Foreskin fibroblast (primary cell): ENCODE measurements at places on chromosomes 1 and 21.

DNA sequence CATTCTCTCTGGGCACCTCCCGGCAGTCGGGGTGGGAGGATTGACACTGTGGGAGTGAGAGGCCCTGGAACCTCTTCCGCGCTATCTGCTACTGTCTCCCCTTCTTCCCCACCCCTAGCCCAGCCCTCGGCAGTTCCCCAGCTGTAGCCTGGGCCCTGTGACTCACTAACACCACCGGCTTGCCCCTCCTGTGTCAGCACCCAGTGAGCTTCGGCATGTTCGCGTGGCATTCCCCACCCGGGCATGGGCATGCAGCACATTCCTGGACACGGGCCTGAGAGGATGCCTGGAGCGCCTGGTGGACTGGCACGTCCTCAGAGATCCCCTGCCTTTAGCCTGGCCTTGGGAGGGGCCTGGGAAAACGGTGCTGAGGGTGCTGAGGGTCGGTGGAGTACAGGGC is 1.3 kb downstream of the CDK18 start:
- DNase-seq: no peak

DNA sequence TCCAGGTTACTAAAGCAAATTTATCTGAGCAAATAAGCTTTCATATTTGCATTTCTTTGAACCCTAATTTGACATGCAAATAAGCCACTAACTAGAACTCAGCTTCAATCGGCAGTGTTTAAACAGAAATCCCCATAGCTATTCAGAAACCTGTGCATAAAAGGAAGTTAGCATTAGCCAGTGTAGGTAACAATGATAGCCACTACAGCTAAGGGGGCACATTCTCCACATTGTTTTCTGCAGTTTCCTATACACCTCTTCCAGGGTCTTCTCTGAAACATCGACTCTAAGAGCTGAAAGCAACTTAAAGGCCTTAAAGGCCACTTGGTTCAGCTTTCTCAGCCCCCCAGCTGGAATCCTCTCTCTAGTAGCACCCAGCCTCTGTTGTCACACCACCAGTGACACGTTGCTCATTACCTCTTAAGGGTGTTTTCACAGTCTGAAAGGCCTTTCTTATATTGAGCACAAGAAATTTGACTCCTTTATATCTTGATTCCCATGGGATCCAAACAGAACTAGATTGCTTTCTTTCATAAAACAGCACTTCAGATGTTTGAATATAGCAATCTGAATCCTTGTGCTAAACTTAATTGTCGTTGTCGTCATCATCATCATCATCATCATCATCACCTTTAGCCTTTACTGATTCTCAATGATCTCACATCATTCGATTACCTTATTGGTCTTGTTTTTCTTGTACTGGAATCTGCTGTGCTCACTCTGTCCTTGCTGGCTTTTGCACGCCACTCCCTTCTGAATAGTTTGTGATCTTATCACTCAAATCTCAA is 93.9 kb upstream of the DAB1 start:
- no peak for DNase-seq

DNA sequence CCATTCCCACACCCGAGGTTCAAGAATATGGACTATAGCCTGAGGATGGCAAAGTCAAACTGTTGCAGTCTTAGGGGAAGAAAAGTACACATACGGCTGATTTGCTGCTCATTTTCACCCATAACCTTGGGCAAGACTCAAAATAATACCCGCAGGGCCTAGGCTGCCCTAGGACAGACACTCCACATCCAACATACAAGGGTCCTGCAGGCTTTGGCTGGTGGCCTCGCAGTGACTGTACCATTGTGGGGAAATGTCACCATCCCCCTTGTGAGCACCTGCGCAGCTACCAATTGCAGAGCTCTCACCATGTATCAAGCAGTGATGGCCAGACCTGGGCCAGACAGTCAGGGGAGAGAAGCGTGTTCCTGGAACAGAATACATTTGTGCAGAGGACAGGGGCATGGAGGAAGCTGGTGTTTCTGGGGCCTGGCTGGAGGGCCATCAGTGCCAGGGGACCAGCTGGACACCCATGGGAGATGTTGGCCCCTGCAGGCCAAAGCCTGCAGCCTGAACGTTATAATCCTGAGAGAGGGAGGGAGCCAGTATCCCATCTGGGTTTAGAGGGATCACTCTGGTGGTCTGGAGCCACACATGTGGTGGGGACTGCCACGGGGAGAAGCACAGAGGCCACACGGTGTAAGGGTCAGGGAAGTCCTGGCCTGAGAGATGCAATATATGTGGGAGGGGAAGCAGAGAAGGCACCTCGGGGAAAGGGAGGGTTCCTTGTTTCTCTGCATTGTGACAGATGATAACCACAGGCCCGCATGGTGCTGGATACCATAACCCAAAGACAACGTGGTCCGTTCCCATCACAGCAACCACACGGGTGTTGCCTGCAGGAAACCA is 101.2 kb downstream of the GLIS1 start:
- no peak for DNase-seq

GRCh38 chr1:1451696-1452364 is 2.3 kb downstream of the ATAD3C start:
- DNase-seq: no peak

- peak; percentile 12 for DNase-seq
Measured at GRCh38 chr1:44511769-44512168, 106.7 kb downstream of the RNF220 start.

DNA sequence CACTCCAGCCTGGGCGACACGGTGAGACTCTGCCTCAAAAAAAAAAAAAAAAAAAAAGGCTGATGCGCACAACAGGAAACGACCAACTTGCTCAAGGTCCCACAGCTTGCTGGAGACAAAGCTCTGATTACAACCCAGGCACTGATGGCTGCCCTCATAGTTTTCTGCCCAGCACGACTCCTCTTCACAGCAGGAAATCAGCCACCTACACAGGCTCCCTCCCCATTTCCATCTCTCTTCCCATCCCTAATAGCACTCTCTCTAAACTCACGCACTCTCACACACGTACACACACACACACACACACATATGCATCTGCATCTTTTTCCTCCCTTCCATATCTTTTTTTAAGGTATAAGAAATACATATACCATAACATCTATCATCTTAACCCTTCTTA is 153.5 kb upstream of the SOD1 start:
- no peak for DNase-seq

DNA sequence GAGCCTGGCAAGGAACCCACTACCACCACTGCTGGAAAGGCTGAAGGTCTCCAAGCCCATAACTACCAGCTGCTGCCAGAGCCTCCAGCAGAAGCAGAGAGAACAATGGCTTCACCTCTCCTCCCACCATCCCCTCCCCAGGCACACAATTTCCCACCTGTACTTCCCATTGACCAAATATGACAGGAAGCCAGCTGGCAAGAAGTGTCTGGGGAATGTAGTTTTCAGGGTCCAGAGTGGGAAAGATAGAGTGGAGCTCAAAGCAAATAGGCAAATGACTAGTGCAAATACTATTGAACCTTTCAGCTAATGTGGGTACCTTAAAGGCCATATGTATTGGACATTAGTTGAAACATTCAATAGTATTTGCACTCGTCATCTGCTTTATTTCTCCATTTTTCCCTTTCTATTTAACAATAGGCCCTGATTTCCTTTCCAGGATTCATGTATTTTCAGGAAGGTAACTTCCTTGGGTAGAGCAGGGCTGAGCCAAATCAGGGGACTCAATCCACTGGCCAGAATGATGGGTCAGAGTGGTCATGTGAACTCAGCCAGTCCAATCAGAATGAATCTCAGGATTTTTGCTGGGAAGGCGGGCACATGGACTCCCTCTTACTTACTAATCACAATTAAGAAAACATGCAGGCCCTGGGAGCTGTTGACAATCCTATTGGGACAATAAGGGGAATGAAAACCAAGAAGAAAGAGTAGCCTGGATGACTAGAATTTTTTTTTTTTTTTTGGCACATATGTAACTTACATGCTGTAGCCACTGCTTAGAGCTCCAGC is 12.1 kb upstream of the NFYC start:
- no peak for DNase-seq

DNA sequence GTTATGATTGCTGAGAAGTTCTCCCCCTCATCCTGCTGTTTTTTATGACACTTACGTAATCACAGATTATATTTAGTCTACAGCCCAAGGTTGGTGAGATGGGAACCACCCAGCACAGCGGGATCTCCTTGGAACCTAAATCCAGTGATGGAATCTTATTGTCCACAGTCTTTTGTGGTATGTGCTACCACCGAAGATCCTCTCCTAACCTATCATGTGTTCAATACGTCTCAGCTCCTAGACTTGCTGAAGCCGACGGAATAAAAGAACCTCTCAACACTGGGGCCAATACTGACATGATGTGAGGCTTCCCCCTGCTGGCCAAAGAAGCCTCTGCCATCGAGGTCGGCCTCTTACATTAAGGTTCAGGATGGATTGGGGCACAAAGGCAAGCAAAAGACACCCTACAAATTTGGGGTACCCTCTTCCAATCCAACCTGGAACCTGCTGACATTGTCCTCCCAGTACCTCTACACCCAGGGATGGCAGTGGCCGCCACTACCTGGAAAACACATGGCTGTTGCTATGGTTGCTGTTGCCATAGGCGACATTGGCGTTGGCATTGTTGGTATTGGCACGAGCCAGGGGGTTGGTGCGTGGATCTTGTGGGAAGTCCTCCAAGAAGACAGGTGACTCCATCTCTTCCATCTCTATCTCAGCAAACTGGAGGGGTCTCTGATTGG is 19.4 kb upstream of the KIF21B start:
- DNase-seq: peak; percentile 82

DNA sequence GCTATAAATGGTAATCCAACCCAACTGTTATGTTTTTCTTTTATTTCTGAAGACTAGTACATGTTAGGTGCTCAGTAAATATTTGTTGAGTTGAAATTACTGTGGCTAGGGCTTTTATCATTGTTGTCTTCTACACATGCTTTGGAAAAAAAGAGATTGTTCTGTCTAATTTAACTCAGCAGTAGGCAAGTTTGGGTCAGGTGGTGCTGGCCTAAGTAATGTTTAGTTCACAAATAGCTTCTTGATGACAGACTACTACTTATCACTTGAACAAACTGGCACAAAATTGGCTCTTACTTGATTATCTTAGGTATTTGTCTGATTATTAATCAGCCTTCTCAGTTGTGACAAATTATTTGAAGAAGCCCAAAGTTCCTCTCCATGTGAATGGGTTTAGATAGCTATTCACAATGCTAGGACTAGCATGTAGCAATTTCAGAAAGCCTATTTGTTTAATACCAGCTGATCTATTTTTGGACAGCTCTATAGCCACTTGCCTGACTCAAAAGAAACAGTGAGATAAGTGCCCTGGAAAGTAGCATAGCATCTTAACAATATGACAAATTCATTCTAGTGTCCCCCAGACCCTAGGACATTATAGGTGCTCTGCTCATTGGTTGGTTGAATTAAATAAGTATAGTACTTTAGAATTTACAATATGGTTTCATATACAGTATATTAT is 32.6 kb downstream of the TMEM200B start:
- no peak for DNase-seq

DNA sequence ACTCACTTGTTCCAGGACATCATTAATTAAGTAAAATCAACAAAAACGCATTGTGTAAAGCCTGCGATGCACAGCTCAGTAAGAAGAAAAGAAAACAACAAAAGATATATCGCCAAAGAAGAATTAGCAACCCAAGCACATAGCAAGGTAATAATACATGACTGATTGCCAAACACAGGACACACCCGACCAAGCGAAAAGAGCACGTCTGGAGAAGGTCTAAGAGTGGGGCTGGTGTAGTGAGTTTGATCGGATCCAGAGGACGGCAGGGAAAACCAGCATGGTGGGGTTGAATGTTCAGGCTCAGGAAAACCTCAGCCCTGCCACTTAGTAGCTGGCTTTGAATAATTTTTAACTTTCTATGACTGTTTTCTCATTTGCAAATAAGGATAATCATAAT is 69.8 kb downstream of the JAK1 start:
- no peak for DNase-seq

DNA sequence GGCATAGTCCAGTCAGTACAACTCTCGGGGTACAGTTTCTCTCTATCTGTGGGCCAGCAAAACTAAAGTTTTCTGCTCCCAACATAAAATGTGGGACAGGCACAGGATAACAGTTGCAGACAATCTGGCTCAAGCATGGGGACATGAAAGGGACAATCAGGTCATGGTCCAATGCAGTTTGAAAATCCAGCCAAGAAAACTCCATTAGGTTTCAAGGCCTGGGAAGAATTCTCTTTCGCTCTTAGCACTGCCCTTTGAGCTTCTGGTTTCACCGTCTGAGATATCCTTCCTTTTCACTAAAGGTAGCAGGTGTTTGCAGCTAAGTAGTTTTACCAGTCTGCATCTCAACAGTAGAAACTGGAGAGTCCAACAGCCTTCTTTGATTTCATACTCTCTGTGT is 21.1 kb upstream of the IL22RA1 start:
- no peak for DNase-seq

DNA sequence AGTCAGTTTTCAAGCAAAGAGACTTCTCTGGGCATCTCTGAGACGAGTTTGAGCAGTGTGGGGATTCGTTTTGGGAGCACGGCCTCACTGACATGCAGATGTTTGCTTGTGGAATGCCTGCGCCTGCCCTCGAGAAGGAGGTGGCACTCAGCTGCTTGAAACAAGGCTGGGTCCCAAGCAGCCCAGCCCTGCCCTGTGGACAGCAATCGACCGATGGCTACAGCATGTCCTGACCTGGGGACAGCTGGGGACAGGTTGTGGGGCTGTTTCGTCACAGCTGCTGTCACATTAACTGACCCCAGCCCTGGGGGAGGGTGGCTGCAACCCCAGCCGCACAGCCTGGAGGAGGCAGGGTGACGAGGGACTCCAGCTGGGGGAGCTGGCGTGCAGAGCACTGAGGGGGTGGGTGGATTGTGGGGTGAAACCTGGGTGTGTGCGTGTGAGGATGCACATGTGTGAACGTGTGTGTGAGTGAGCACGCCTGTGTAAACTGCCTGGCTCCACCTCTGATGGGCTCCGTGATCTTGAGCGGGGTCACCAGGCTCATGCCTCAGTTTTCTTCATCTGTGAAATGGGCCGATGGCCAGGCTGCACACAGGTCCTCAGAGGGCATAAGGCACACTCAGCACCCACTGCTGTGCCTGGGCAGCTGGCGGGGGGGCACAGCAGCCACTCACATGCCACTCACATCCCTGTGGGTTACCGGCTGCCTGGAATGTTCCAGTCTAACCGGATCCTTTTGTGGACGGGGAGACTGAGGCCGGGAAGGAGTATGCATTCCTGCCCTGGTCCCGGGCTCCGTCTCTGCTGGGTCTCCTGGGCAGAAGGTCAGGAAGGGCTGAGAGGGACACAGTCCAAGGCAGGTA is 49.3 kb downstream of the COL18A1 start:
- DNase-seq: no peak

- DNase-seq: no peak
Measured at GRCh38 chr1:8424539-8425116, 106.7 kb downstream of the SLC45A1 start.

- DNase-seq: no peak
Measured at GRCh38 chr1:26203642-26204318, 13.4 kb downstream of the CATSPER4 start.

GRCh38 chr1:216293683-216294082 is 129.6 kb downstream of the USH2A start:
- peak; percentile 65 for DNase-seq
